ENCODE measurements at places on chromosomes 2 and 18. TPM values are rescaled to one million over a fixed set of nuclear protein-coding genes. Genes with fewer than 3 reads are reported as not detected.

The FEV gene
- polyA plus RNA-seq, result 0.17 TPM

DNA sequence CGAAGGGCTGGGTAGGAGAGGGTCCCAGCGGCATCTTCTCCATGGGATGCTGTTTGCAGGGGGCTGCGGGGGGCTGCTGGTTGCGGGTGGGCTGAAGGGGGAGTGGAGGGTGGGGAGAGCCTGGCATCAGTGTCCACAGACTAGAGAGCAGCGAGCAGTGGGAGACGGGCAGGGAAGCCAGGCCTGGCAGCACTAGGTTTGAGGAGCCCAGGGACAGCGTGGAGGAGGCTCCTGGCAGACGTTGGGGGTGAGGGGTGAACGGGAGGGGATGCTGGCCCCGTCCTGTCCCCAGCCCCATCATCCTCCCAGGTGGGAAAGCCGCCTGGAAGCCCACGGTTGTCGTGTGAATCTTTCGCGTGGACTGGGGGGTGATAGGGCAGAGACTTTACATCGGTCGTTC, 48.2 kb upstream of the TFCP2L1 start:
- no peak for DNase-seq

DNA sequence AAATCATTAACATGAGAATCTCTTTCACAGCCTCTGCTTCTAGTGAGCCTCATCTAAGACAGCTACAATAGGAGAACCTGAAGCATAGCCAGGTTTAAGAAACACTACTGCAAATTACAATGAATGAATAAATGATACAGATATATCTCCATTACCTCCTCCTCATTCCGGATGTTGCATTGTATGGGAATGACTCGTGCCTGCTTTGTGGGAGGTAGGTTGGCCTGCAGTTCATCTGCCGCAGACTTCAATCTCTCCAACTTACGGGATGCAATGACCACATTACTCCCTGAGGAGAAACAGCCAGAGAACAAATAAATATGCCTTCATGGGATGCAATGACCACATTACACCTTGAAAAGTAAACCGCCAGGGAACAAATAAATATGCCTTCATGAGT, 15.4 kb downstream of the PECR start:
- DNase-seq, result no peak

DNA sequence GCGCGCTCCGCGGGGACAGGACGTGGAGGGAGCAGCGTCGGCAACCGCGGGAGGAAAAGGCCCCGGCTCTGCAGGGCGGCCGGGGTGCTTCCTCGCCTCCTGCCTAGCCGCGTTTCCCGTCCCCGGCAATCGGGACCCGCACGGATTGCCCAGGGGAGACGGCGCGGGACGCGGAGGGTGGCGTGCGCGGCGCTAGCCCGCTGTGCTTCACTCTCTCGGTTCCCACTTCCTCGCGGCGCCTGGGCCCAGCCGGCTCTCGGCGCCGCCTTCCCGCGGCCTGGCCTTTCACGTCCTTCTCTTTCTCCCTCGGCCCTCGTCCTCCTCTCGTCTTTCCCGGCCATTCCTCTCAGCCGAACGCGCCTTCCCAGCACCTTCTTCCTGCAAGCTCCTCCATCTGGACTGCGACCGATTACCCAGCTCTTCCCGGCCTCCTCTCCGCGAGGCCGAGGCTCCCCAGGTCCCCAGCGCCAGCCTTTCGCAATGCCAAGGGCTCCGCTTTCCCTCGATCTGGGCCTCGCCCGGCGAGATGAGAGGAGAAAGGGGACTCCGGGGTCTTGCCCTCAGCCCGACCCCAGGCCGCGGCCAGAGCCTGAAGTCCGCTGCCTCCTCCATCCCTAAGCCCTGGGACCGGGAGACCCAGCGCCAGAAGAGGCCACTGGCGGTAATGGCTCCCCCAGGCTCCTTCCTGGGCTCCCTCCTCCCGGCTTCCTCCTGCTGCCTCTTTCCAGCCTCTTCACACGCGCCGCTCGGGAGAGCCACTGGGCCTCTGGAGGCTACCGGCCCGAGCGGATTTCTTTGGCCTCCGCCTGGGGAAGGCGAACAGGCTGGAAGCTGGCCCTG, 34.3 kb upstream of the ATP6V1B1 start:
- no peak for DNase-seq

- peak; percentile 29 for DNase-seq
These were observed 272.8 kb downstream of the RND3 start for GRCh38 chr2:150214626-150215025.

- no peak for DNase-seq
These were observed 326.5 kb upstream of the SLC39A10 start for GRCh38 chr2:195330513-195330956.

DNA sequence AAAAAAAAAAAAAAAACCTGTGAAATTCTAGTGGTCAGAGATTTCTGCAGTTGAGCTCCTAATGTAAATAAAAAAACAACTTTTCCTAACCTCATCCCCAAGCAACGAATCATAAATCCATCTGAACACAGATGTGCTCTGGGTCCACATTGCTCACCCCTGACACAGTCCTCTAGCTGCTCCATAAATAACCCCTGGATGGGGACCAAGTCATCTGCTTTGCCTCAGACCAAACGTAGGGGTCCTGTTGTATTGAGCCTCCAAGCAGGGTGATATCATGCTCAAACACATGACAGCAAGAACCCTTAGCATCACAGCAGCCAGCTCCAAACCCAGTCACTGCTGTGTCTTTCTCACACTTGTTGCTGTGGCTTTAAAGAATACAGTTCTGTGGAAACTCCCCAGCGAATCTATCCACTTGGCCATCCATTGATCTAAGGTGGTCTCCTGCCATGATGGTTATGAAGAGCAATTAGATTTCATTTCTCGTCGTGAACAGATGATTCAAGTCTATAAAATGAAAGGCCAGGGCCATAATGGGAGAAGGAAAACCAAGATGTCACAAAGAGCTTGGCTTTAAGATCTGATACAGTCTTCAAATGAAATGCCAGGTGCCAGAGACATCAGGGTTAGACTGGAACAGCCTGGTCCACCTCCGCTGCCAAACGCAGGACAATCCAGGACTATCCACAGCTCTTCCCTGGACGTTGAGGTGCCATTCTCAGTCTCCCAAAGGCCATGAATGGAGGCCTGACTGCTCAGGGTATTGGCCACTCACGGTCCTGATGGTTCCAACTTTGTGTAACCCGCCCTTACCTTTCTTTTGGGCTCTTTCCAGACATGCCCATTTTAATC, 39.0 kb downstream of the TBC1D8 start:
- DNase-seq, result peak; percentile 78

The LRP2 gene
- polyA plus RNA-seq, result 232 TPM

GRCh38 chr2:204441316-204441715, 104.0 kb upstream of the PARD3B start:
- no peak for DNase-seq

GRCh38 chr2:7375901-7376300, 458.7 kb downstream of the RNF144A start:
- DNase-seq, result no peak

The EPHA4 gene
- 56.1 TPM for polyA plus RNA-seq

DNA sequence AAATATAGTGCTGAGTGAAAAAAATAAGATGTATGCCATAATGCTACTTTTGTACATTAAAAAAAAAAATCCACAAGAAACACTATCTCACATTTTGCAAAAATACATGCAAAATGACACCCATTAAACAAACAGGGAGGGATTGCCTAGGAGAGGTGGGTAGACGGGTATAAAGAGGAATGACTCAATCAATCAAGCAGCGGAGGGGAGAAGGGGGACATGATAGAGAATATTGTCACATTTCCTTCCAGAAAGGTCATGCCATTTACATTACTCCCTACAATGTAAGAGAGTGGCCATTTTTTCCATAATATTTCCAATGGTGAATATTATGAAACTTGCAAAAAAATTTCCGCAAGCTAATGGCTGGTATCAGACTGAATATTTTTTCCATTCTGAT, 542.3 kb upstream of the TNP1 start:
- no peak for DNase-seq

DNA sequence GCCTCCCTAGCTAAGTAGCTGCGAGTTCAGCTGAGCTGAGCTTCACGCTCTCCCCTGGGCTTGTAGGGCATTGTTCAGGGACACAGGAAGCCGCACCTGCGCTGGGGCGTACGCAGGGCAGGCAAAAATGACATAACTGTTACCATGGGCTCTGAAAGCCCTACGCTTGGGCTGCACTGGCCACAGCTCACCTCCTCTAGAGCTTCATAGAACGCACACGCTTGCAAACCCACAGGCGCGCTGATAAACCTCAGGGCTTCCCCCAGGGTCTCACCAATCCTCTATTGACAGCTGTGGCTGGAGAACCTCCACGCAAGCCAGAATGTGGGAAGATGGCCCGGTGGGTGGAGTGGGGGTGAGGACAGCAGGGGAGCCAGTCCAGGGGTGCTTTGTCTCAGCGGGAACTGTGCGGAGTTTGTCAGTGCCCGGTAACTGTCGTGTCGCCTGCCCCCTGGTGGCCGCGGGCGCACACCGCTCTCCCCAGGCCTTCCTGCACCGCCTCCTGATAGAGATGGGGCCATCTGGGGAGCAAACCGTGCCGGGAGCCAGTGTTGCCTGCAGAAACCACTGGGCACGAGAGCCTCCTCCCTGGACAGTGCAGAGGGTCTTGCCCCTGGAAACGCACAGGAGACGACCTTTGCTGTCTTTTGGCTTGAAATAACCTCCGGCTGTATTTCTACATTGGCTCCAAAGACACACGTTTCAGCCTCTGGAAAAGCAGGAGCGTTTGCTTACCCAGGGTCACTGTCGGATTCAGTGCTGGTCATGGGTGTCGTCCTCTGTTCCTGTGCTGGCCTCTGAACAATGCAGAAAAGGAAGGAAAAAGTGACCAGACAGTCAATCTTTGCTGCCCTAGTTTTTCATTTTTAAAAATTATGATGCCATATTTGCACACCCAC, 17.0 kb upstream of the CIDEA start:
- DNase-seq, result no peak

The ACMSD gene
- polyA plus RNA-seq, result 37.0 TPM

- DNase-seq, result no peak
These were observed 491.9 kb upstream of the CHAC2 start for GRCh38 chr2:53275743-53276142.

DNA sequence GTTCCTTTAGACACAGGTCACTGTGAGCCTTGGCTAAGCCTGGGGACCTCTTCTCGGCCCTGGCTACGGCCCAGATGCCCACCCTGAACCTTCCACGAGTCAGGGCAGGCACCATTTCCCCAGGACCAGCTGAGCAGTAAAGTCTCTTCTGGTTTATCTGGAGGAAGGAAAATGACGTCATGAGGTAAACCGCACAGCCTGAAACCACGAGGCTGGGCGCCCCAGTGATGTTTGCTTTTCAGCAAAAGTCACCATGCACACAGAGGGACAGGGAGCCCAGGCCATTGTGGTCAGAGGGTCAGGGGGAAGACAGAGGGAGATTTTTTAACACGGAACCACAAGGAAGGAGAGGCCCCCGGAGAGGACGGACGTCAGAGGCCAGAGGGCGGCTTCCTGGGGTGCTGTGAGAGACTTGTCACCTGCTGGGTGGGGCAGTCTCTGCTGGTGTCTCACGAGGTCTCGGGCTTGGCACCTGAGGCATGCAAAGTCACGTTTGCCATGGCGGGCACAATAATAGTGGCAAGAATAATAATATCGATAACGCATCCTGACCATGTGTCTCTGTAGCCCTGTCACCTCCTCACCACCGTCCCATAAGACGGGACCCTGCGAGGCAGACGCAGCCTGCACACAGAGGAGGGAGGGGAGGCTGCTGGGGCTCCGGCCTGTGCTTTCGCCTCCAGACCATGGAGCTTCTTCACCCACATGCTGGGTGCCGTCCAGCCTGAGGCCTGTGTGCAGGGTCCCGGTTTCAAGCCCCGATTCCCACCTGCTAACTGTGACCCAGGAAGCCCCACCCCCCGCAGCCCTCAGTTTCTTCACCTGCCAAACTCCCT, 33.2 kb upstream of the FOSL2 start:
- DNase-seq, result no peak

The GALNT14 gene
- 35.5 TPM for polyA plus RNA-seq

DNA sequence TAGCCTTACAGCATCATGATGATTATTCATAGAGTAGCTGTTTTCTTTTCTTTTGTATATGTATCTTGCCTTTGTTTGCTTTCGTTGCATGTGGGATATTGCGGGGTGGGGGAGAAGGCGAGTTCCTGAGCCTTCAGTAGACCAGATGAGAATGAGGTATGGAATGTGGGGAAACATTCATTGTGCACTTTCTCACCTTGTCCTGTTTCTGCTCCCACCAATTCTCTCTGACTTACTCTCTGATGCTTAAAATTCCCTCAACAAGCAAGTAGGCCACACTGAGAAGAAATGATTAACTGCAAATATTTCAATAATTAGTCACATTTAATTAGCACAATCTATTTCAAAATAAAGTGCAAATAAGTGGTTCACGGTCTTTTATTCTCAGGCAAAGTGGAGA, 31.0 kb downstream of the GKN2 start:
- no peak for DNase-seq

DNA sequence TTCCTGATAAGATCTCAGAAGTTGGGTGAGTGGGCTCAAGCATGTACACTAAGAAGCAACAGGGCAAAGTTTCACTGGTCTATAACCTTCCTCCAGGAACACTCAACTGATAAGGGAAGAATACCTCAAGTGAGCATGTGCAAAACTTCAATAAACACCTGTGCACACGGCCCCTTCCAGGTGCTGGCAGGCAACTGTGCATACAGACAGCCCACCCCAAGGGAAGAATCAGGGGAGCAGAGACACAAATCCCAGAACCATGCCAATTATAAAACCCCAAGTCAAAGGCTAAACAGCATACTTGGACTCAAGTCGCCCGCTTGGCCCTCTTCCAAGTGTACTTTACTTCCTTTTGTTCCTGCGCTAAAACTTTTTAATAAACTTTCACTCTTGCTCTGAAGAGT, 85.9 kb upstream of the RTN4 start:
- no peak for DNase-seq

GRCh38 chr2:170812710-170813600, 3.7 kb upstream of the GAD1 start:
- DNase-seq, result peak; percentile 86

GRCh38 chr2:175805442-175806124, 196.5 kb downstream of the LNPK start:
- DNase-seq, result no peak

The GPR155 gene
- 3.8 TPM for polyA plus RNA-seq

The RAB31 gene
- 22.8 TPM for polyA plus RNA-seq

The CCDC148 gene
- polyA plus RNA-seq, result 12.8 TPM

DNA sequence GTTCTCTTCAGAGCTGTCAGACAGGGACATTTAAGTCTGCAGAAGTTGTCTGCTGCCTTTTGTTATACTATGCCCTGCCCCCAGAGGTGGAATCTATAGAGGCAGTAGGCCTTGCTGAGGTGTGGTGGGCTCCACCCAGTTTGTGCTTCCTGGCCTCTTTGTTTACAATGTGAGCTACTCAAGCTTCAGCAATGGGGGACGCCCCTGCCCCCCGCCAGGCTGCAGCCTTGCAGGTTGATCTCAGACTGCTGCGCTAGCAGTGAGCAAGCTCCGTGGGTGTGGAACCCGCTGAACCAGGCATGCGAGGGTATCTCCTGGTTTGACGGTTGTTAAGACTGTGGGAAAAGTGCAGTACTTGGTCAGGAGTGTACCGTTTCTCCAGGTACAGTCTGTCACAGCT, 24.0 kb upstream of the PAIP2B start:
- no peak for DNase-seq

The COPS8 gene
- polyA plus RNA-seq, result 79.6 TPM
